Sigmoid colon (tissue), 7 donors: ENCODE measurements at places on chromosomes 16 and 17. TPM values are rescaled to one million over a fixed set of nuclear protein-coding genes. Genes with fewer than 3 reads are reported as not detected.
A peak's percentile ranks its signal among the peaks of the same experiment; 100 is the strongest.

DNA sequence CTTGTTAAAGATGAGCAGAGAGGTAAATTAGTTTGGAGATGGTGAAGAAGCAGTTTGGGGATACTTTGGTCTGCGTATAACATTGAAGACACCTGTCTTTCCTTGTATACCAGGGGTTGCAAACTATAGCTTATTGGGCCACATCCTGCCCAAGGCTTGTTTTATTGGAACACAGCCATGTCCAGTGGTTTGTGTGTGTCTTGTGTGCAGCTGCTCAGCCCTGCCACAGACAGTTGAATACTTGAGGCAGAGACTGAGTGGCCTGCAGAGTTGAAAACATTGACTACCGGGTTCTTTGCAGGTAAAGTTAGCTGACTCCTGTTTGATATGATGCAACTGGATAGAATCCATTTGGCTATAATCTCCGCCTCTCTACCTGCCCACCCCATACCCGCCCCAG, 224.4 kb downstream of the PRKCA start:
- no peak overlapping the region for H3K4me3 ChIP-seq
- H3K27ac ChIP-seq: peak overlapping the region; percentile 77
- H3K4me1 ChIP-seq: peaks cover 48% of the 10 kb centered on the region
- no peaks in the 10 kb centered on the region for H3K27me3 ChIP-seq

- no peak overlapping the region for H3K4me3 ChIP-seq
- H3K36me3 ChIP-seq: no peaks in the 10 kb centered on the region
These were observed 1386.5 kb upstream of the GOT2 start for GRCh38 chr16:60120586-60120985.

GRCh38 chr16:11140867-11141266, 115.1 kb downstream of the SOCS1 start:
- no peak overlapping the region for H3K4me3 ChIP-seq
- no peaks in the 10 kb centered on the region for H3K4me1 ChIP-seq
- H3K27me3 ChIP-seq: no peaks in the 10 kb centered on the region
- DNase-seq: no peak
- no peaks in the 10 kb centered on the region for H3K36me3 ChIP-seq

- no peaks in the 10 kb centered on the region for H3K27me3 ChIP-seq
- no peak overlapping the region for H3K4me3 ChIP-seq
- no peaks in the 10 kb centered on the region for H3K36me3 ChIP-seq
- H3K27ac ChIP-seq: no peak overlapping the region
These were observed 144.8 kb upstream of the RPH3AL start for GRCh38 chr17:497241-498034.

GRCh38 chr17:7313890-7314718, 1.1 kb downstream of the GPS2 start:
- H3K27me3 ChIP-seq: no peaks in the 10 kb centered on the region
- no peak for DNase-seq
- peaks cover 54% of the 10 kb centered on the region for H3K4me1 ChIP-seq
- H3K36me3 ChIP-seq: peaks cover 71% of the 10 kb centered on the region

GRCh38 chr16:81127051-81127450, 30.9 kb upstream of the GCSH start:
- H3K4me1 ChIP-seq: no peaks in the 10 kb centered on the region
- no peaks in the 10 kb centered on the region for H3K36me3 ChIP-seq
- no peak overlapping the region for H3K27ac ChIP-seq
- no peak for DNase-seq
- no peak overlapping the region for H3K4me3 ChIP-seq
- no peaks in the 10 kb centered on the region for H3K27me3 ChIP-seq

GRCh38 chr17:6870841-6871240, 39.3 kb upstream of the TEKT1 start:
- H3K4me1 ChIP-seq: no peaks in the 10 kb centered on the region
- H3K36me3 ChIP-seq: no peaks in the 10 kb centered on the region
- no peaks in the 10 kb centered on the region for H3K27me3 ChIP-seq
- no peak overlapping the region for H3K4me3 ChIP-seq
- no peak for DNase-seq
- no peak overlapping the region for H3K27ac ChIP-seq

GRCh38 chr17:75486951-75487350, 28.4 kb downstream of the CASKIN2 start:
- H3K4me1 ChIP-seq: peaks cover 15% of the 10 kb centered on the region
- H3K36me3 ChIP-seq: peaks cover 13% of the 10 kb centered on the region
- peak overlapping the region; percentile 36 for H3K27ac ChIP-seq
- H3K4me3 ChIP-seq: no peak overlapping the region
- DNase-seq: no peak

- no peaks in the 10 kb centered on the region for H3K36me3 ChIP-seq
- H3K4me3 ChIP-seq: no peak overlapping the region
- H3K27me3 ChIP-seq: peaks cover 41% of the 10 kb centered on the region
- DNase-seq: peak; percentile 75
These were observed 17.1 kb upstream of the C17orf113 start for GRCh38 chr17:42067371-42068091.

- H3K36me3 ChIP-seq: peaks cover 23% of the 10 kb centered on the region
- peak overlapping the region; percentile 57 for H3K27ac ChIP-seq
- H3K4me3 ChIP-seq: peak overlapping the region; percentile 45
- peak; percentile 77 for DNase-seq
- peaks cover 58% of the 10 kb centered on the region for H3K4me1 ChIP-seq
These were observed 119.1 kb upstream of the SMURF2 start for GRCh38 chr17:64781014-64781756.

The PIRT gene
- polyA plus RNA-seq: 0.60 TPM

The GNGT2 gene
- 6.6 TPM for polyA plus RNA-seq

The FAM83G gene
- polyA plus RNA-seq: 22.0 TPM

The PLXDC1 gene
- polyA plus RNA-seq: 3.6 TPM

The HSD17B2 gene
- polyA plus RNA-seq: 46.0 TPM
